ENCODE measurements at places on chromosomes 7 and 10.

DNA sequence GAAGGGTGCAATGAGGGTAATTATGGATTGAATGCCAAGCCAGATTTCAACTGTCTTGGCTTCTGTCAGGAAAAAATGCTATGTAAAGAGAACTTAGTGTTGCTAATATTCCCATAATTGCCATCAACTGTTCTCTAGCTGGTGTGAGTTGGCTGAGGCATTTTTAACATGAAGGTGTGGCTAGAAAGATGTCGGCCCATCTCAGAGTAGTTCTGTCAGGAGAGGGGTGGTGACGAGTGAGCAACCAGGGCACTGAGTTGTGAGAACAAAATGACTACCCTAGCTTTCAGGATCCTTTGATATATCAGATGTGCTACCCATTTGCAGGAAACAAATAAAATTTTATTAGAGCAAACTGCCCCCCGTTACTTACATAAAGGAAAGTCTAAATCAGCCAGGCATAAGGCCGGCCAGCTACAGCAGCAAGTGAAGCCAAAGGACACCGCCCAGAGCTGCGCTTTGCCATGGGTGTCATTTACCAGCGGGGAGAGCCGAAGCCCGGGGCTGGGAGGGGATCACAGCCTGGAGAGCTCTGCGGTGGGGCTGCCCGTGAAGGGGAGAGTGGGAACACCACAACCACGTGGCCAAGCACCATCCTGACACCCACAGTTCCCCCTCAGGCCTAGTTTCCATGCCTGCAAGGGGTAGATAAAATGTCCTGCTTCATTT, 141.4 kb downstream of the ICA1 start:
- DNase-seq, result no peak

DNA sequence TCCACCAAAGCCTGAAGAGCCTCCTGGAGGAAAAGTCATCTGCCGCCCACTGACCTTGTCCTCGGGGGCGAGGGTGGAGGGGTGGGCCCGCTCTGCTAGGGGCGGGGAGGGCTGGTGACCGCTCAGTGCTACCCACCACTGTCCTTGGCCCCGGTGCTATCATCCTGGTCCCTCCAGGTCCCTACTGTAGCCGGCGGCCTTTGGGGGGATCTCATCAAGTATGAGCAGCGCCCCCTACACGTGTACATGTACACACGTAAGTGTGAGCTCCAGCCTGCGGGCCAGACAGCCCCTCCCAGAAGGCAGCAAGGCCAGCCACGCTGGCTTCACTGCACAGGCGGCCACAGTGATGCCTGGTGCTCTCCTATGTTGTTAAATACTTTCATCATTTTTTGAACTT, 19.6 kb downstream of the TTYH3 start:
- no peak for DNase-seq

DNA sequence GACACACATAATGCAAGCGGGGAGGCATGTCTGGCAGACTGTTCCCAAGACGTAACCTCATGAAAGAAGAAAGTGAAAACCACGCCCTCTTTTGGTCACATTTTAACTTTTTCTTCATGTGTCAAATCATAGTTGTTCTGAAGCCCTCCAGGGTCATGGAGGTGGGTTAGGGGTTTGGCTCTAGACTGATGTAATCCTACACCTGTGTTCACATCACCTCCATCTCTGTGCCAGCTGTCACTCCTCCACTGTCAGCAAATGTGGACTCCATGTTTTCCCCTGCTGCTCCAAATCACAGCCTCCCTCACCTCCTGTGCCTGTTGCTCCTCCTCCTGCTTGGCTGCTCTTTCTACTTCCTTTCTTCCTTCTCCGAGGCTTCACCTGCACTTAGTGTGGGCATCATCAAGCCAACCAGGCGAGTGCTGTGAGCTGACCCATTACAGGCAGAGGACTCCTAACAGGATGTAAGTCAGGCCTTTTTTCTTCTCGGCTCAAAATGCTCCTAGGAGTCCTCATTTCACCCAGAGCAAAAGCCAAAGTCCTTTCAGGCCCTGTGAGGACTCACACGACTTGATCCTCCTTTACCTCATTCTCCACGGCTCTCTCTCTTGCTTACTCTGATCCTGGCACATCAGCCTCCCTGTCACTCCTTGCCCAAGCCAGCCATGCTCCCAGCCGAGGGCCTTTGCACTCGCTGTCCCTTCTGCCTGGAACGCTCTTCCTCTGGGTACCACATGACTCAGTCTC, 66.4 kb upstream of the IFRD1 start:
- no peak for DNase-seq

DNA sequence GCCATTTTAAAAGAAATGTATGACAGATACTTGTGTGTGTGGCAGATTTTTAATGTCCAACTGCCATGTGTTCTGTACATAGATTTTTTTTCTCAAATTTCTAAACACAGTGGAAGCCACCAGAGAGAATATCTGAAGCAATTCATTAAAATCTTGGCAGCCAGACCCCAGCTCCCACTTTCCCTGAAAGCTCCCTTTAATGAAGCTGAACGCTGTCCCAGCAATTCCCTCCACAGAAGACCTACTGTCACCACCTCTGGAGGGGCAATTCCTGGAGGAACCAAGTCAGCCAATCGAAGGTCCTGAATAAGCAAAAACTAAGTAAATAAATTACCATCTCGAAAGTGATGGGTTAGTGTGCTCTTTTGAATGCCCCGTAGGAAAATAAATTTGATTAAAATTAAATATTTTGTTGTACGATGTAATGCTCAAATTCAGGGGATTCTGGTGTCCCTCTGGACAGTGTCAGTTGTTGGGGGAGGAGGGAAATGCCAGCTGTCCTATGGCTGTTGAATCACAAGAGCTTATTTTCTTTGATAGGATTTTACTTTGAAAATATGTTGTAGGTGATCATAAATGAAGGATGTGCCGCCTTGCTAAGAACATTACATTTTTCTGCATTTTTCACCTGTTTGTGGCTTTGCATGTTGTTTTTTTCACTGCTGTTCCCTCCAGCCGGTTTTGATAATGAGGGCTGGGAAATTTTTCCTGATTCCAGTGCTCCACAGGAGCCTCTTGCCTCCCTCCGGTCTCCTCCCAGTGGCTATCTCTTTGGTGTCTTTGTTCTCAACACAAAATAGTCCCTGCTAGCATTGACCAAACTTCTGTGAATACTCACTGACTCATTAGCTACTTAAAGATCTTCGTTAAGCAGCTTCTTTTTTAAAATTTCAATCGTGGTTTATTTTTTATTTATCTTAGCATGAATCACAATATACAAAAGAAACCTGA, 9.2 kb upstream of the GSAP start:
- no peak for DNase-seq

GRCh38 chr7:18405726-18406125, 89.8 kb upstream of the HDAC9 start:
- DNase-seq, result no peak

DNA sequence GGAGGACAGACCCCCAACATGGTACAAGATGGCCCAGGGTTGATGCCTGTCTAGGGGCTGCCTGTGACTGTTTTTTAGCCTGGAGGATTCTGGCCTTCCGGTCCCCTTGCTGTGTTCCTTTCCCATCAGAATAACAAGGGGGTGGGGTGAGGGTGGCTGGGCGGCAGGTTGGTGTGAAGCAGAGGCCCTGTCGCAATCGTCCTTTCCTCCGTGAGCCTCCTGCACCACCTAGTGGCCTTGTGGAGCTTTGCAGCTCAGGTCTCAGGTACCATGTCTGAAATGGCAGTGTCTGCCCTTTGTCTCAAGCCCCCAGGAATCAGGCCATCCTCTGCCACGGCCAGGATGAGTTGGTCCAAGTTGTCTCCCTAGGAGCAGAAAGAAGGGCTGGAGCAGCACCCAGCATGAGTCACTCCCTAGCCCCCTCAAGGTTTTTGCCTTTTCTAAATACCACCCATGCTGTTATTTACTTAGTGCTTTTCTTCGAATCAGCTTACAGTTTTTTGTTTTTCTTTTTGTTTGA, 24.2 kb downstream of the TACR2 start:
- peak; percentile 30 for DNase-seq

Data from skeletal muscle cell (primary cell).